RPMI8226 (cell line): ENCODE measurements at places on chromosomes 2 and 18.

DNA sequence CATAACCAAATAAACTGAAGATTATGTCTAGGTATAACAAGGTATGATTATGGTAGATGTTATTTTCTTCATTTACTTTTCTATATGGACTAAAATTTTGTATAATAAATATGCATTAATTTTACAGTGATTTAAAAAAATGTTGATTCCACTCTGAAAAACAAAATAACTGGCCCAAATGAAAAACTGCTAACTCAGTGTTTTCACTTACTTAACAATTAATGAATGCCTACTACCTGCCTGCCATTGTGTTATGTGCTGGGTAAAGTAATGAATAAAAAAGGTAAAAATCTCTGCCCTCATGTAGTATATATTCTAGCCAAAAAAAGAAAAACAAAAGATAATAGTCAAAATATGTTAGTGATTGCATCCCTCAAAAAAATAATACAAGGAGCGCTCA lies 29.6 kb upstream of the C2orf15 start:
- no peak for DNase-seq

DNA sequence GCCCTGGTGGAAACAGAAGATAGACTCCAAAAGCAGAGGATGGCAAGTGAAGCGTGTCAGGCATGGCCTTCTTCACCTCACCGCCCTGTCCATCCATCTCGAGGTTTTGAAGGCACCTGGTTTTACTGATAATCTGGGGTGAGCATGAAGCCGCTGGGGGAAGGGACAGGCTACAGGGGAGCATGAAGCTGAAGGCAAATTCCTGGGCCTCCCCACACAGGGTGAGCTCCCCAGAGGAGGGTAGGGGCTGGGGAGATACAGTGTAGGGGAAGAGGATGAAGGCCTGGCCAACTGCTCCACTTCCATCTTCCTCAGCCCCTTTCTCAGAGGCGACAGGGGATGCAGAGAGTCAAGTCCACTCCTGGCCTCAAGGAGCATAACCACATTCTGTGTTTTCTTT lies 228.3 kb upstream of the SMAD2 start:
- DNase-seq: no peak

- DNase-seq: peak; percentile 31
Measured at GRCh38 chr18:49479381-49480137, 7.5 kb downstream of the C18orf32 start.

DNA sequence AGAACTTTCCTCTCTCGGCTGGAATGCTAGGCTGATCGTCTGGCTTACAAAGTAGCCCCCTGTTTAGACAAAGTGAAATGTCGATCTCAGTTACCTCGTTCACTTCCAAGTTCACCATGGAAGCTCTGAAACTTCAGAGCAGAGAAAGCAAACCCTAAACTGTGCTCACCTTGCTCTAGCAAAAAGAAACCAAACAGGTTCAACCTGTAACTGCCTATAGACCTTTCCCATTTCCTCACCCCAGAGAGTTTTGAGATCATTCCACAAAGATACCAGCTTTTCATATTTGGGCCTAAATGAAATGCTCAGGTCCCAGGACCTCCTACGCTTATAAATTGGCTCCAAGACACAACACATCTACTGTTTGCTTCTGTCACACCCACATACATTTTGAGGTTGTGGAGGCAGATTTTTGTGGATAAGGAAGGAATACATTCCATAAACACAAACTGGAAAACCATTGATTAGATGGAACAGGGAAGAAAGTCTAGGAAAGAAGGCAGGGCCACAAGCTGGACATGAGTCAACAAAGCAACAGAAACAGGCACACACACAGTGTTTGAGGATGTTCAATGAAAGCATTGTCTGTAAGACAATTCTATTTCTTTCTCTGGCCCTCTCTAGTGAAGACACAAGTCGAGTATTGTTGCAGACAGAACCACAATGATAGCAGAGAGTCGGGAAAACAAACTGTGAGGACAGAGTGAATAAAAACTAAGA lies 52.8 kb upstream of the TGIF1 start:
- DNase-seq: no peak

GRCh38 chr2:71858071-71858470 lies 289.6 kb downstream of the CYP26B1 start:
- no peak for DNase-seq

DNA sequence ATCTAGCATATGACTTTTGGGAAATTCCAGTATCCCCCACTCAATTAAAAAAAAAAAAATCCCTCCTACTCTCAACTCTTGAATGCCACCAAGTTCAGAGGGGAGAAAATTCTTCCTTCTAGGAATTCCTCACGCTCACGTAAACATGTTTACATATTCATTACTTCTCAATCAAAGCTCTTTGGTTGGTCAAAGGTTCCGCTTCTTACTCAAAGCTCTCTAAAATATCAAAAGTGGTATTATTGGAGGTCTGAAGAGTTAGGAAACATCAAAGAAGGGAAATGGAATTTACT lies 4.1 kb downstream of the DOCK10 start:
- DNase-seq: no peak

GRCh38 chr2:217077831-217078407 lies 218.1 kb upstream of the TNP1 start:
- DNase-seq: no peak

DNA sequence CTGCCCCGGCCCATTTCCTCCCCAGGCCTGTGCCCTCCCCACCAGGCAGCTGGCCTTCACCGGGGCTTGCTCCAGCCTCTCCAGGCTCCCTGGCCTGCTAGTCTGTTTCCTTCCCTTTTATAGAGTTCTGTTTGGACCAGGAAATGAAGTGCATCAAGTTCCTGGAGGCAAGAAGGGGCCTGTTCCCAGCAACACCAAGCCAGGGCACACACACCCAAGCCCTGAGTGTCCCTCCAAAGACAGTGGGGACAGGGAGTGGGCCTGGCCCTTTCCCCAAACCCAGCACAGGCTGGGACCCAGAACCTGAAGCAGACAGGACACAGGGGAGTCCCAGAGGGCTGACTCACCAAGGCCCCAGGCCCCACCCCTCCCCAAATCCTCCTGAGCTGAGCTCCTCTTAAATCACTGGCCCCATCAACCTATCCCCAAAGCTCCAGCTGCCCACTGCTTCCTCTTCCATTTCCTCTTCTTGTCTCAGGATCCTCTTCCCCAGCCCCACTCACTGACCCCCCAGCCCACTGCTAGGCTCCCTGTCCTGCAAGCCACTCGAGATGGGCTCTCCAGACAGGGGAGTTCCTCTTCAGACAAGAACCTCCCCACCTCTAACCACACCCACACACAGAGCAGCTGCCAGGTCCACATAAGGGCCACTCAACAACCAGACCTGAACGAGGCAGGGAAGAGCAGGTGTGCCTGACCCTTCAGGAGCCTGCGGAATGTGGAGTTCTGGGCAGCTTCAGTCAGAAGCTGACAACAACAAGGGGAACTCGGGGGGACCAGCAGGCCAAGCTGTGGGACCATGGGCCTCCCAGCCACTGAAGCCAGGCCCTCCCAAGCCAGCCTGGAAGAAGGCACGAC lies 74.2 kb downstream of the TNS1 start:
- no peak for DNase-seq

- no peak for DNase-seq
Measured at GRCh38 chr18:60935041-60935910, 398.0 kb upstream of the CDH20 start.
